ENCODE measurements at places on chromosomes 4 and X.

DNA sequence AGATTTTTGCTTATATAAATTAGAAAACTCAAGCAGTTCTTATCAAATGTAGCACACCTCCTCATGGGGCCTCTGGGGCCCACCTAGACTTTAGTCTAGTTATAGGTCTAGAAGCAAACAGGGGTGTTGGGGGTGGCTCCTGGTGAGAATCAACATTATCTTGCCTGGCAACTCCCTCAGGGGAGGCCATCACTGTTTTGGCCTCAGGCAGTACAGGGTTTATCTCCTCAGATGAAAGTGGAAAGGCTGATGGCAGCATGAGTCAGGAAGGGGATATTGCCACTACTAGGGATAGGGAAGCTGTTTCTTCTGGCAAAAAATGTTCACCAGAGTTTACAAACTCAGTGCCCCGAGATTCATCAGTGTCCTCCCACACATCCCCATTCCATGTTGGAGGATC lies 232.4 kb upstream of the BMP3 start:
- no peak for DNase-seq

DNA sequence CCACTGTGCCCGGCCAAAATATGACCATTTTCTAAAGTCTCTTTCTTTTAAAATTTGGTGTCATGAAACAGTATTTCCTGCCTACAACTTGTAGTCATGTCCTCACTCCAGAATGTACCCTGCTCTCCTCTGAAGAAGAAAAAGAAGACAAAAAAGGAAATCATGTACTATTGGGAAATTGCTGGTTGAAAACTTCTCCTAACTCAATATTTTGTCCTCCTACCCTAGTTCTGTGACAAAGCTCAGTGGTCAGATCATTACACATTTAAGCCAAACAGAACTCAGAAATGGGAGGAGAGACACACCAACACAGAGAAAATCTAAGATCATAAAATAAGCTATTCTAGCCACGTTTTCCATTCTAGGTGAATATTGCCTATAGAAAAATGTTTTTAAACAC lies 127.7 kb downstream of the IRF2 start:
- no peak for DNase-seq

- DNase-seq, result no peak
Measured at GRCh38 chr4:135244056-135244455, 1042.5 kb upstream of the PABPC4L start.

DNA sequence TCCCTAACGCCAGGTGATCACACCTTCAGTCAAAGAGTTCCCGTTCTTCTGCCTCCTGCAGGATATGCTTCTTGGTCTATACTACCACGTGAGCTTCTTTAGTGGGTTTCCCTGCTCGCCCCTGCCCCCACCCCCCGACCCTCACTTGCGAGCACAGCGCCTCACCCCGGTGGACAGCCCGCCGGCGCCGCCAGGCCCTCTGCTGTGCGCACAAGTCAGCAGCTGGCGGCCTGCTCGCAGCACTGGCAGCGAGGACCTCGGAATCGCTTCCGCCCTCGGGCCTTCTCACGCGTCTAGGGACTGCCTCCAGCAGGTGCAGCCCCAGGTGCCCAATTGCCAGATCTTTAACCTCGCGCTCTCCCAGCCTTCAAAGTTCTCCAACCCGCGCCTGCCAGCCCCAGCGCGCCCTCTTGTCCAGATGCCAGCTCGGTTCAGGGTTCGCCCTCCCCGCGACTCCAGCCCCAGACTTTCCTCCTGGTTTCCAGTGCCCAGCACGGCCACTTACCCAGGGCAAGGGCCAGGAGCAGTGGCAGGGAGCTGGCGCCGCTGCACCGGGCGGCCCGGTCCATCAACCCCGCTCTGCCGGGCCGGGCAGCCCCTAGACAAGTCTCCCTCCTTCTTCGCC lies 454 bp downstream of the BTC start:
- DNase-seq, result no peak

DNA sequence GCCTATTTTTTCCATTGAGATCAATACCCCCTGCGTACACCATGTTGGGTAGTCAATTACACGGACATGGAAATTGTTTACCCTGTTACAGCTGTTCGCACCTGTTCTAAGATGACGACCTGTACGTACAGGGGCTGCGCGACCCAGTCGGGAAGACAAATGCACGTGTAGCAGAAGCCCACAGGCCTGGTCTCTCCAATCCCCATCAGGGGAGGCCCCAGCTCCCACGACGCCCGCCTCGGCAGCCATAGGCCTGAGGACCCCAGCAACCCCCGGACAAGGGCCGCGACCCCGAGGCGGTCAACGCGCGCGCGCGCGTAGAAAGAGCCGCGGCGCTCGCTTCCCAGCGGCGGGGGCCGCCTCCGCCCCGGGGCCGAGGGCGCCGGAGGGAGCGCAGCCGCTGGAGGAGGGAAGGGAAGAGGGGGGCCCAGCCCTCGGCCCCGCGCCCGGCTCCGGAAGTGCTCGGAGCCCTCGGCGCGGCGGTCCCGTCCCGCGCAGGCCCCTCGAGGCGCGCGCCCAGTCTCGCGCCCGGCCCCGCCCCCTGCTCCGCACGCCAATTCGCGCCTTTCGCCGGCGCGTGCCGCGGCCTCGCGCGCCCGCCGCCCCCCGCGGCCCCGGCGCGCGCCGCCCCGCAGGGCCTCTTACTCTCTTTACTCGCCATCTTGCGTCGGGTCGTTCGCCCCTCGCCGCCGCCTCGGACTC lies 618 bp downstream of the RBBP7 start:
- no peak for DNase-seq

- no peak for DNase-seq
Measured at GRCh38 chr4:1098311-1098925, 14.9 kb downstream of the RNF212 start.

- no peak for DNase-seq
Measured at GRCh38 chrX:22043872-22044271, 11.7 kb downstream of the PHEX start.

- no peak for DNase-seq
Measured at GRCh38 chr4:77800077-77800476, 19.1 kb downstream of the CNOT6L start.

GRCh38 chrX:14356401-14356800 lies 172.9 kb upstream of the GLRA2 start:
- no peak for DNase-seq

- DNase-seq, result peak; percentile 3
Measured at GRCh38 chr4:174358829-174359228, 75.1 kb downstream of the CEP44 start.

GRCh38 chr4:104881136-104881886 lies 265.4 kb upstream of the TET2 start:
- DNase-seq, result no peak

- DNase-seq, result no peak
Measured at GRCh38 chr4:70712150-70712549, 9.6 kb upstream of the RUFY3 start.

GRCh38 chrX:79084923-79085322 lies 59.6 kb upstream of the GPR174 start:
- no peak for DNase-seq

Data from AG04449 (cell line).